Activated naive CD4-positive, alpha-beta T cell treated with anti-CD3 and anti-CD28 coated beads, Interleukin-2, amount 10 ng/mL, durations not matched to agents 7 days and 5 days (primary cell): ENCODE measurements at places on chromosomes 2 and 18.
A peak's percentile ranks its signal among the peaks of the same experiment; 100 is the strongest.

GRCh38 chr18:7234956-7235355, 4.1 kb downstream of the LRRC30 start:
- no peak for DNase-seq

- DNase-seq = peak; percentile 5
Measured at GRCh38 chr2:242004223-242004901, 134.8 kb downstream of the RTP5 start.

GRCh38 chr2:76938153-76938552, 584.0 kb downstream of the LRRTM4 start:
- DNase-seq = no peak

DNA sequence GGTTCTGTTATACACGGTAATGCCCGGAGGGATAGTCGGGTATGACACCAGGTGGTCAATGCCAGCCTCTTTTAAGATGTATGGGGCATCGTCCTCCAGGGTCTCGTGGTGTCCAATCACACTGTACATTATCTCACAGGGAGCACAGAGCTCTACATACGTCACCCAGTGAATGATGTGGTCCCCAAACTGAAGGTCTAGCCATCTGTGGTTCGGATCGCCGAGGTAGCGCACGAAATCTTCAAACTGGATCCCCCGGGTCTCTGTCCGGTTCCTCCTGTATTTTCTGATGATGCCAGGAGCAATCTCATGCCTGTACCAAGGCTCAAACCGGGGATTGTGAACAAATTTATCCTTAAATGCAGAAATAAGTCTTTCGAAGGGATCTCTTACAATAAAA, 24.1 kb downstream of the CHST10 start:
- DNase-seq = no peak

- DNase-seq = no peak
Measured at GRCh38 chr2:152466041-152466440, 131.1 kb downstream of the FMNL2 start.

DNA sequence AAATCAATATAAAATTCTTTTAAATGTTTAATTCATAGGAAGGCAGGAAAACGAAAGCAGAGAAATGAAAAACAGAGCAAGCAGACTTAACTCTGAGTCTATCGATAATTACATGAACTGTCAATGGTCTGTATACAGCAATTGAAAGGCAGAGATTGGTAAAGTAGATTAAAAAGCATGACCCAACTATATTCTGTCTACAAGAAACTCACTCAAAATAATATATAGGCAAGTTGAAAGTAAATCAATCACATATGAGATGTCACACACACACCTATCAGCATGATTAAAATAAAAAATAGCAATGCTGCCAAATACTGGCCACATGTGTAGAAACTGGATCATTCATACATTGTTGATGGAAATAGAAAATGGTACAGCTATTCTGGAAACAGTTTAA, 136.4 kb upstream of the CYP1B1 start:
- no peak for DNase-seq

DNA sequence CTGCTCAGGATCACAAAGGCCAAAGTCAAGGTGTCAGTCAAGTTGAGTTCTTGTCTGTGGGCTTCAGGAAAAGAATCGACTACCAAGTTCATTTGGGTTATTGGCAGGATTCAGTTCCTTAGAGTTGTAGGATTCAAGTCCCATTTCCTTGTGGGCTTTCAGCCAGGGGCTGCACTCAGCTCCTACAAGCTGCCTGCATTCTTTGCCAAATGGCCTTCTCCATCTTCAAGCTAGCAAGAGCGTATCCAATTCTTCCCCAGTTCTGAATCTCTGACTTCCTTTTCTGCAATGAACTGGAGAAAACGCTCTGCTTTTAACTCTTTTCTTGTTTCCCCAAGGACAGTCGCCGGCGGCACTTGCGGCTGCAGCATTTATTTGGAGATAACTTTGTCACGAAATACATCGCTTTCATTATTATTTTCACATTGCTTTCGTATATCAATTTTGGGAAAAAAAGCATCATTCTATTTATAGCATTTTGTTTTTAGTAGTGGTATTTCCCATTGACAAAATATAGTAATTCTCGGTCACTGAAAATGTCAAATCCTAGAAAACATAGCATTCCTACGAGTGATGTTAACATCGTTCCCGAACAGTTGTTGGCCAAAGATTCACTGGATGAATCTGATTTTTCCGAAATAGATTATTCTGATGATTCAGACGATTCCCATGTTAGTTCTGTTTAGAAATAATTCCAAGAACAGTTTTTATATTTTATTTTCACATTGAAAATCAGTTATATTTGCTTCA, 59.6 kb upstream of the SERPINE2 start:
- no peak for DNase-seq

DNA sequence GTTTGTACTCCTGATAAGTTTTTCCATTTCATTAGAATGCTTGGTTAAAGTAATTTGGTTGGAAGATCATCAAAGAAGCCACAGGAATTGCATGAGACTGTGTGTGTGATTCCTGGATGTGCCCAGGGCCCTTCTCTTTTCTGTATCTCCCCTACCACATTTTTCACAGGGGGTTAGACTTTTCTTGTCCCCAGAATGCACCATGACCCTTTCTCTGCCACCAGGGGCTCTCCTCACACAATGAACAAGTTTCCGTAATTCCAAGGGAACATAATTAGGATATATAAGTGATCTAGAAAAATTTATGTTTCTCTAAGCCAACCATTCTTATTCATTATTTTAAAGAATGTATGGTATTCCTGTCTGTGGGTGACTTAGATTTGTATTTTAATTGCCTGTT, 291.8 kb downstream of the NEDD4L start:
- no peak for DNase-seq

- no peak for DNase-seq
Measured at GRCh38 chr2:145771525-145771924, 1251.6 kb upstream of the ZEB2 start.

- no peak for DNase-seq
Measured at GRCh38 chr2:170744248-170745002, 25.8 kb upstream of the ERICH2 start.
